ENCODE measurements at places on chromosomes 11 and 22. TPM values are rescaled to one million over a fixed set of nuclear protein-coding genes. Genes with fewer than 3 reads are reported as not detected.

DNA sequence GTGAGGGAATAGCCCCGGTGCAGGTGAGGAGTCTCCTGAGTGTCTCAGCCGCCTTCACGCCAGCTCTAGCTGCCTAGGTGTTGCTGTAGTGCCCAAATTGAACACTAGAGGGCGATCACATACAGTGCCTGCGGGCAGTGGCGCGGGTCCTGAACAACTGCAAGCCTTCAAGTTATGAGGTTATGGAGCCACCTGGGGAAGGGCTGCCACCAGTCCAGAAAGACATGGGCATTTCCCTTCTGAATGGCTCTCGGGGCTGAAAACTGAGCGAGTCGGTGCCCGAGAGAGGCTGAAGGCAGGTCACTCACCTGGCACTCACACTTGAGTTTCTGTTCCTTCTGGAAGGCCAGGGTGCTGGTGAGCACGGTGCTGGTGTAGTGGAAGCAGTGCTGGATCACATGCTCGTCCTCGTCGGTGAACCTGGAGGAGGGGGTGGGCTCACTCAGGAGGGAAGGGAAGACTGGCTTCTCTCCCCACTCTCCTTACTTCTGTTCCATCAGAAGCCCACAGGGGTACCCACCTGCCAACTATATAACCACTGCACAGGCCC, 88.4 kb downstream of the PDE2A start:
- peak; percentile 71 for DNase-seq

DNA sequence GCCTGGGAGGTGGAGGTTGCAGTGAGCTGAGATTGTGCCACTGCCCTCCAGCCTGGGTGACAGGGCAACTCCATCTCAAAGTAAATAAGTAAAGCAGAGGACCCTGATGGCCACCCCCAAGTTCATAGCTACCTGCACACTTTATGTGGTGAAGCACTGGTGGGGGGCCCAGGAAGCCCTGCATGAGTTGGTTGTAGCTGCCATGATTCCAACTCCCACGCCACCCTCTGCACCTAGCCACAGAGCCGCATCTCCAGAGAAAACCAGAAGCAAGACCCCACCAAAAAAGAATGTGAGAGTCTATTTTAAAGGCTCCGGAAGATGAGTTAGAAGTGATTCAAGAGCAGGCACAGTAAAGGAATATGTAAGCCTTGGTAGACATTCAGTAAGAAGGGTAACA, 20.4 kb upstream of the TMA7B start:
- no peak for DNase-seq

GRCh38 chr22:37229805-37230672, 14.0 kb downstream of the RAC2 start:
- no peak for DNase-seq

GRCh38 chr22:44263547-44263946, 49.2 kb downstream of the SHISAL1 start:
- DNase-seq, result no peak

DNA sequence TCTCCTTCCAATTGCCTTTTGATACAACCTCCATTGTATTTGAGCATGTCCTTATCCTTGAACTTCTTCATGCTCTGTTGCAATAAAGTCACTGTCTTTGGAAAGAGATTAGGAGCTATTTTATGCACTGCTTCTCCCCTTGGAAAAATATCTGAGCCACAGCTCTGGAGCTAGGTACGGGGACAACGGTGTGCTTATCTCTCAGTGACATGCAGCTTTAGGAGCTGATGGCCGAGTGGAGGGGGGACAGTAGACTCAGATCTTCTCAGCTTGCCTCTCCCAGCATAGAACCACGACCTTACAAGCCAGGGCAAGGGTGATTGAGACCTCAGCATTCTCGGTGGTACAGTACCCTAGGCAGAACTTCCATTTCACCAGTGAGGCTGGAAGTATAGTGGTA, 64.1 kb downstream of the HORMAD2 start:
- DNase-seq, result no peak

GRCh38 chr11:86596861-86597586, 75.4 kb downstream of the ME3 start:
- DNase-seq, result peak; percentile 75

DNA sequence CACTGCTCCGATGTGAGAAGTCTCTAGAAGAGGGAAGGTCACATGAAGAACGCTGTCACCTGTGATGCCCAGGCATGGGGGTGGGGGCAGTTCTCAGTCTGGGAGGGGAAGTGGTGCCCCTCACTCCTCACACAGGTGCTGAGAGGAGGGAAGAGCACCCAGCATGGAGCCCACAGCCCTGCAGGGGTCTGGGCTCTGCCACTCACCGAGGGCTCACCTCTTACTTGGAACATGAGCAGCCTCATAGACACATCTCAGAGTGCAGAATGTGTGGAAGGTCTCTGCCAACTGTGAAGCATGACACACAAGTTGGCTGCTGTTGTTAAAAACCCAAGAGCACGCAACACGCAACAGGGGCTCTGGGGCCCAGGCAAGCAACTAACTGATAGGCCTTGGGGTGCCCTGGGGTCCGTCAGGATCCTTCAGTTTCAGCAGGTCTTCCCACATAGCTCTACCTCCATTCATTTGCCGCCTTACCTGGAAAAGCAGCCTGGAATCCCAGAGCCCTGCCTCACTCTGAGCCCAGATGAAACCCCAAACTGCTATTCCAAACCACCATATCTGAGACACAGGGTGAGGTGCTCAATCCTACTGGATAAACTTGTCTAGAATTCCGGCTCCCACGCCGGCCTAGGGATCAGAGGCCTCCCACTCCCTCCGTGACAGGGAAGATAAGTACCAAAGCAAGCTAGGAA, 17.5 kb upstream of the TMPRSS4 start:
- DNase-seq, result no peak

DNA sequence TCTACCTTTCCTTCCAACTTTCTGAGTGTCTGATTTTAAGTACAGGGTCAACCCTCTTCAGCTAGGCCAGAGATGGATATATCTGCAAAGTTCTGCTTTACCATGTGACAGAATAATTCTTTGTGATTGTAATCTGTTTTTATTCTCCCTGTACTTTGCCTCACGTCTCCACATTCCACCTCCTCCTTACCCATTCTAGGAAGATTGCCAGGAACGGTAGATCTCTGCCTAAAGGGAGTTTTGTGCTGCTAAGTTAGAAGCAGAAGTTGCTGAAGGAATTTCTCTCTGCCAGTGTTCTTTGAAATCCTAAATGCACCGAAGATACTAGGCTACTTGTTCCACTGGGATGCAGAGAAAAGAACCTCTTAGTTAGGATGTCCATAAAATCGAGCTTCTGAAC, 20.7 kb upstream of the FAM181B start:
- DNase-seq, result no peak

GRCh38 chr11:35029979-35030682, 108.8 kb upstream of the CD44 start:
- no peak for DNase-seq

DNA sequence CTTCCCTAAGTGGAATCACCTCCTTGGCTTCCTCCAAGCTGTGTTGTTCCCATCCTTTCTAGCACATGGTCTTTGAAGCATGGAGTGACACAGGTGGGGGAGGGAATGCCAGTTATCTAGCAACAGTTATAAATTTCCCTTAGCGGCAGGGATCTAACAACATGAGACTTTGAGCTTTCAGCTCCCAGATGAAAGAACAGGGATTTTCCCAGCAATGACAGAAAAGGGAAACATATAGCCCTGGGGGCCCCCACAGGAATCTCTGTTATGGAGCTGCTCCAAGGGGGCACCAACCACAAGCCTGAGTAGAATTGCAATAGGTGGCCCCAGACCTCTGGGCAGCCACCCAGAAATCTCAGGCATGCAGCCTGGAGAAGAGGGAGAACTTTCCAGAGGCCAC, 163.0 kb downstream of the GRIK4 start:
- no peak for DNase-seq

- no peak for DNase-seq
Observed at GRCh38 chr11:129804012-129804411, 11.6 kb upstream of the TMEM45B start.

GRCh38 chr11:14350215-14350614, 8.8 kb downstream of the RRAS2 start:
- DNase-seq, result no peak

DNA sequence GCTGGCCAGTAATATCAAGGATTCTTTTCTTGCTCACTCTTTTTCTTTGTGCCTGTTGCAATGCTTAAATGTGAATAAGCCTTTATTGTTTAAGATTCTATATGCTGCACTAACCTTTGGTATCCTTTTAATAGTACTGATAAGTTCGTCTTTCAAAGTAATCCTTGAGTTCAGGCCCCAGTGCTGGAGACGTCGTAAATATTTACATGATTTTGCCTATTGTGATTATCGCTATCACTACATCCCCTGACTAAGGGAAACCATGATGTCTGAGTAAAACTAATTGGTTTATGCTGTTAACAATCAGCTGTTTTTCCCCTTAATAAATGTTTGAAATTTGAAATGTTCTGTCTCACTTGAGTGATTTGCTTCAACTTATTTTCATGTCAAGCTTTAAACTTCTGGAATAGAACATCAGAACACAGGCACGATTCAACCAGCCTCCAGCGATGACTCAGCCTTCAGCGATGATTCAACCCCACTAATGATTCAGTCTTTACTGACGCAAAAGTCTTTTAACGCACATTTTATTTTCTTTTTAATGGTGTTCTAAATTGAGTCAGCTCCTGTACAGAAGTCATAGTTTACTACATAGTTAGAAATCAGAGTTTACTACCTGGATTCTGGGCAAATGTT, 3.9 kb downstream of the HTATIP2 start:
- DNase-seq, result no peak

DNA sequence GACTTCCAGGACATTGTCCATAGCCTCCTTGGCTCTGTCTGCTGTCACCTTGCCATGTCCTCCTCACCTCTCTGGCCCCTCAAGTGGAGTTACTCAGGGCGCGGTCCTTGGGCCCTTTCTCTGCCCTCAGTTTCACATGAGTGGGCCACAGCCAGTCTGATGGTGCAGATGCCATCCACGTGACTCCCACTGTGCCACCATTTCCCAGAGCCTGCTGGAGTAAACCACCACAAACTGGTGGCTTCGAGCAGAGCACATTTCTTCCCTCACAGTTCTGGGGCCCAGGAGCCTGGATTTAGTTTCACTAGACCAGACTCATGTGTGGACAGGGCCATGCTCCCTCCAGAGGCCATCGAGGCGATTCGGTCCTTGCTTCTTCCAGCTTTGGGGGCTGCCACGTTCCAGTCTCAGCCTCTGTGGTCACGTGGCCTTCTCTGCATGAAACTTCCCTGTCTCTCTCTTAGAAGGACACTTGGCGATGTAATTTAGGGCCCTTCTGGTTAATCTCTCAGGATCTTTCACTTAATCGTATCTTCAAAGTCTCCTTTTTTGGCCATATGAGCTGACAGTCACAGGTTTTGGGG, 14.6 kb downstream of the SMARCB1 start:
- no peak for DNase-seq

GRCh38 chr11:20042045-20042639, 118.1 kb downstream of the DBX1 start:
- DNase-seq, result no peak

DNA sequence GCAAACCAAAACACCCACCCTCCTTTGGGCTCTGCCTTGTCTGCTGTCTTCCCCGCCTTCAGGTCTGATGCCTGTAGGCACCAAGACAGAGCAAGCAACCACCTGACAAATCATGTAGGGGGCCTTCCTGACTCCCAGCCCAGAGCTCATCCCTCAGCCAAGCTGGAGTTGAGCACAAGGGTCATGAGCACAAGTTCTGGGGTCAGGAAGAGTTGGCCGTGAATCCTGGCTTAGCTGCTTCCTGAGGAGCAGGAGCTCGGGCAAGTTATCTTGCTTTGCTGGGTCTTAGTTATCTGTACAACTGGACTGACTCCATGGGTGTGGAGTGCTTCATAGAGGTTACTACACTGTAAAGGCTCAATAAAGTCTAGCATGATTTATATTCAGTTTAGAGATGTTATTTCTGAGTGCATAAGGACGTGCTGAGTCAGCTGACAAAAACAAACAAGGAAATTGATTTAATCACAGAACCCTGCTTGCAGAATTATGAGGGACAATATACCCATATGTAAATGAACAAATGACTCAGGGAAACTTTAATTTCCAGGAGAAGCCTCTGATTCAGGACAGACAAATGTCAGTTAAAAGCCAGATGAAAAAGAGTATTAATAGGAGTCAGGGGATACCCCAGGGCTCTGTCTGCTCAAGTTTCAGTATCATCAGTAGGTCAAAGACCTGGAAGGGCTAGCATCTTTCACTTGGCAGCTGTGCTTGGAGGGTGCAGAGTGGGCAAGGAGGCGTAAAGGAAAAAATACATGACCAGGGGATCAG, 15.0 kb upstream of the APOA1 start:
- DNase-seq, result no peak

- DNase-seq, result no peak
Observed at GRCh38 chr11:119964136-119965025, 173.5 kb downstream of the TRIM29 start.

DNA sequence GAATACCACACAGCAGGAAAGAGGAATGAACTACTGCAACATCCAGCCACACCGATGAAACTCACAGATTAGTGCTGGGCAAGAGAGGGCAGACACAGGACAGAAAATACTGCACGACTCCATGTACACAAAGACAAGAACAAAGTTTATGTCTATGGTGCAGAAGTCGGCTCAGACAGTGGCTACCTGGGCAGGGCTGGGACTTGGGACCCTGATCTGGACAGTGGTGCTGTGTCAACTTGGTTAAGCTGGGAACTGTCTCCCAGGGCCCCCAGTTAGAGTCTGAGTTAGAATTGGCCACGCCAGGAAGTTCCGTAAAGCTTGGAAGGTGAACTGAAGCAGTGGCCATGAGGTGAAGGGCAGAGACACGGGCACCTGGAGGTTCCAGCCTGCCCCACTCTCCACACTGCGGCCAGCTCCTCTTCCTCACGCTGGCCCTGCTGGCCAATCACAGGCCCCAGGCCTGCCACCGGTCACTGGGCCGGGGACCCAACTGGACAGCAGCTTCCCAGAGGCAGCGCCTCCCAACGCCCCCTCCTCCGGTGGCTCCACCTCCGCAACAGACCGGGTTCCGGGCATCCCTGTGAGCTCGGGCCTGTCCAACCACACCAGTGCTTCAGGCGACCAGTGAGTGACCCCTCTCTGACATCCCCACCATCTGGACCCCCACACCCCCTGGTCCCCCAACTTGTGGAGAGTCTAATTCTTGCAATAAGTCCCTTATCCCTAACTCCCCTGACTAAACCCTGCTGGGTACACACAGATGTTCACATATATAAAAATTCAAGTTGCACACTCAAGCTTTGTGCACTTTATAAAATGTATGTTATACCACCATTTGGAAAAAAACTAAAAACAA, 93.7 kb downstream of the MICAL3 start:
- DNase-seq, result no peak

DNA sequence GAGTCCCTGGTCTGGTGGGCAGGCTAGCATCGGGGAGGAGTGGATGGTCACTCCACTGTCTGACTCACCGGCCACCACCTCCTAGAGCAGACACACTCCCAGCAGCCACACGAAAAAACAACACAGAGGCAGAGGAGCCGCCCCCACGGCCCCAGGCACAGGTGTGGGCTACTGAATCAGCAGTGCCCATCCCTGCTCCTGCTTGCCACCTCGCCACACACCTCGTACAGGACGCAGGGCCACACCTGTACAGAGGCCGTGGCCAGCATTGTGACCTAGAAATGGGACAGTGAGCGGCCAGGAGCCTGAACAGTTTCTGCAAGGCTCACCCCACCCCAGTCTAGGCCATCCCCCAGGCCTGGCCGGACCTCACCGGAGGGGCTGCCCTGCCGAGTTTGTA, 14.0 kb downstream of the TRIM29 start:
- no peak for DNase-seq

The GTSE1 gene
- 1.7 TPM for total RNA-seq

The STK33 gene
- total RNA-seq, result 31.5 TPM

The CDON gene
- 5.4 TPM for total RNA-seq

The AP2A2 gene
- total RNA-seq, result 37.8 TPM

The HTR3A gene
- total RNA-seq, result not detected

The DGCR8 gene
- 14.7 TPM for total RNA-seq

The PRODH gene
- total RNA-seq, result 8.2 TPM

The TREH gene
- total RNA-seq, result not detected

Data from heart right ventricle (tissue), 16 donors.